ENCODE measurements at places on chromosomes 7 and 10. TPM values are rescaled to one million over a fixed set of nuclear protein-coding genes. Genes with fewer than 3 reads are reported as not detected.

HK1 gene
- polyA plus RNA-seq, result 216 TPM

TYW1 gene
- polyA plus RNA-seq, result 9.3 TPM

DNA sequence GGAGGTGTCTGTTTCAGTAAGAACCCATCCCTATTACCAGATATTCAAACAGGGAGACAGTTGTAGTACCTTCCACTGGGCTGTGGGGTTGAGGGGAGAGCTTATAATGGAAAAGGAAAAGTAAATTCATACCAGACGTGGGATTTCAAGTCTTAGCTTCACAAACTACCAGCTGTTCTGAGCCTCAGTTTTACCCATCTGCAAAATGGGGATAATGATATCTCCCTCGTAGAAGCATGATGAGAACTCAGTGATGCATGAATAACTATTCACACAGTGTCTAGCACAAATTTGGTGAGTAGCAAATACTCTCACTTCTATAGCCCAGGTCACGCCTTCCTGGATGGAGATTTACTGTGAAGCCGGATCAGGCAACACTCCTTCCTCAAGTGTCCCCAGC lies 29.1 kb upstream of the IKZF1 start:
- H3K4me1 ChIP-seq, result no peaks in the 10 kb centered on the region
- no peaks in the 10 kb centered on the region for H3K36me3 ChIP-seq
- H3K4me3 ChIP-seq, result no peak overlapping the region
- H3K27me3 ChIP-seq, result no peaks in the 10 kb centered on the region
- no peak overlapping the region for H3K27ac ChIP-seq

GRCh38 chr7:45239486-45239885 lies 81.9 kb downstream of the RAMP3 start:
- H3K4me3 ChIP-seq, result no peak overlapping the region
- no peak for DNase-seq
- no peaks in the 10 kb centered on the region for H3K36me3 ChIP-seq
- H3K27ac ChIP-seq, result no peak overlapping the region

DNA sequence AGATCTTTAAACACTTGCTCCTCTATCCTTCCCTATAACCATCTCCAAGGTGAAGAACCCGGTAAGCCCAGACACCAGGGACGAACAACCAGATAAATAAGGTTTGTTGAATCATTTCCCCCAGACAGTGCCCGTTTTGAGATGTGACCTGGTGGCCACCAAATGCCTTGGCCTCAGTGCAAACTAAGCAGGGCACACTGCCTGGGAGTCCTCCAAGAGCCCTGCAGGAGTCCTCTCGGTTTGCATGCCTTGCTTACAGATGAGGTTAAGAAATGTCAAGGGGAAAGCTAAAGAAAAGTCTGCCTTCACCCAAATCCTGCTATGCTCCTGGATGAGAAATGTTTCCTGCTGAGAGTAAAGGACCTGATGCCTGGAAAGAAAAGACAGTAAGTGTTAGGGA lies 31.6 kb downstream of the SLIT1 start:
- no peak for DNase-seq
- H3K27ac ChIP-seq, result no peak overlapping the region
- H3K4me1 ChIP-seq, result no peaks in the 10 kb centered on the region
- H3K4me3 ChIP-seq, result no peak overlapping the region
- no peaks in the 10 kb centered on the region for H3K36me3 ChIP-seq

DNA sequence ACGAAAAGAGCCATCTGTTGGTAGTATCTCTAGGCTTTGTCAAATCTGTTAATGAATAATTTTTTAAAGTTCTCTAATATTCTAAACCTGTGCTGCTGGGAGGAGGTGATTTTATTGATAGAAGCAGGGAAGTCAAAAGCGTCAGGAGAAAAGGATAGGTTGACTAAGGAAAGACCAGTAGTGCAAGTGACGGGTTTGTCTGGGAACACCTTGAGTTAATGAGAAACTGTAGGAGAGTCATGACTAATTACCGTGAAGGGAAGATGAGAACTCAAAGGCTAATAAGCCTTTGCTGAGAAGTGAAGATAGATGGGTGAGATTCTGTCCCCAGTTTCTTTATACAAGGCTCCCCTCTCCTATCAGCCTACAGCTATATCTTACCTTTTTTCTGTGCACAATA lies 5.0 kb upstream of the PDK4 start:
- DNase-seq, result no peak
- no peaks in the 10 kb centered on the region for H3K27me3 ChIP-seq
- H3K4me3 ChIP-seq, result no peak overlapping the region
- H3K4me1 ChIP-seq, result peaks cover 20% of the 10 kb centered on the region
- peak overlapping the region; percentile 47 for H3K27ac ChIP-seq
